ENCODE measurements at places on chromosomes 2 and 18.

DNA sequence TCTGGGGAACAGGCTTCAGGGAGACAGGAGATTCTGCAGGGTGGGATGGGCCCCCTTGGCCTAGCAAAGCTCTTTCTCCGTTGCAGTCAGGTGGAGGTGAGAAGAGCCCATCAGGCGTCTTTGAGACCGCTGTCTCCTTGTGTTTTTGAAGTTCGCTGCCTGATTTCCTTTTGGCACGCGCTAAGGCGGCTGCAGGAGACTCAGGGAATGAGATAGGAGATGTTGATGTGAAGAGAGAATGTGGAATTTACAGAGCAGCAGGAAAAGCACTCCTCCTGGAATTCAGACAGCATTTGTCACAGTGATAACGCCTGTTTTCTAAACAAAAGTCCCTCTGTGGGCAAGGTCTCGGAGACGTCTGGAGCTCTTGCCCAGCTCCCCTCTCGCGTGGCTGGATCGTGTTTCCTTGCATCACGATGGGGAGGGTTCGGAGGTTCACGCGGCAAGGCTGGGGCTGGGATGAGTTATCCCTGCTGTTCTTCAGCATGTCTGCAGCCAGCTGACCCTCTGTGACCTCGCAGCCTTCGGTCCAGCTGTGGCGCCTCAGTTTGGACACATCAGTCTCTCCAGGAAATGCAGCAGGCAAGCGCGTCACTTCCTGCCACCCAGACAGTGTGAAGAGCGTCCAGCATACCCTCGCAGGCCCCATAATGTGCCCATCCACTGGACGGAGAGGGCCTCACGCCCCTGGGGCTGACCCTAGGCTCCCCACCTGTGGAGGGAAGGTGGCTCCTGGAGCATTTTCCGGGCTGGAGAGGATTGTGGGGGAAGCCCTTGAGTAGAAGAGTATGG, 30.2 kb downstream of the GLI2 start:
- DNase-seq = no peak

GRCh38 chr2:176780348-176780747, 432.2 kb upstream of the HNRNPA3 start:
- DNase-seq = no peak

GRCh38 chr2:220703279-220703678, 868.8 kb downstream of the EPHA4 start:
- DNase-seq = no peak

- DNase-seq = no peak
Observed at GRCh38 chr18:79611040-79611681, 68.4 kb upstream of the CTDP1 start.

- no peak for DNase-seq
Observed at GRCh38 chr2:11569636-11570035, 35.8 kb downstream of the GREB1 start.

- DNase-seq = no peak
Observed at GRCh38 chr2:49840428-49840975, 686.2 kb upstream of the FSHR start.

GRCh38 chr2:136052369-136053362, 65.3 kb downstream of the CXCR4 start:
- no peak for DNase-seq

DNA sequence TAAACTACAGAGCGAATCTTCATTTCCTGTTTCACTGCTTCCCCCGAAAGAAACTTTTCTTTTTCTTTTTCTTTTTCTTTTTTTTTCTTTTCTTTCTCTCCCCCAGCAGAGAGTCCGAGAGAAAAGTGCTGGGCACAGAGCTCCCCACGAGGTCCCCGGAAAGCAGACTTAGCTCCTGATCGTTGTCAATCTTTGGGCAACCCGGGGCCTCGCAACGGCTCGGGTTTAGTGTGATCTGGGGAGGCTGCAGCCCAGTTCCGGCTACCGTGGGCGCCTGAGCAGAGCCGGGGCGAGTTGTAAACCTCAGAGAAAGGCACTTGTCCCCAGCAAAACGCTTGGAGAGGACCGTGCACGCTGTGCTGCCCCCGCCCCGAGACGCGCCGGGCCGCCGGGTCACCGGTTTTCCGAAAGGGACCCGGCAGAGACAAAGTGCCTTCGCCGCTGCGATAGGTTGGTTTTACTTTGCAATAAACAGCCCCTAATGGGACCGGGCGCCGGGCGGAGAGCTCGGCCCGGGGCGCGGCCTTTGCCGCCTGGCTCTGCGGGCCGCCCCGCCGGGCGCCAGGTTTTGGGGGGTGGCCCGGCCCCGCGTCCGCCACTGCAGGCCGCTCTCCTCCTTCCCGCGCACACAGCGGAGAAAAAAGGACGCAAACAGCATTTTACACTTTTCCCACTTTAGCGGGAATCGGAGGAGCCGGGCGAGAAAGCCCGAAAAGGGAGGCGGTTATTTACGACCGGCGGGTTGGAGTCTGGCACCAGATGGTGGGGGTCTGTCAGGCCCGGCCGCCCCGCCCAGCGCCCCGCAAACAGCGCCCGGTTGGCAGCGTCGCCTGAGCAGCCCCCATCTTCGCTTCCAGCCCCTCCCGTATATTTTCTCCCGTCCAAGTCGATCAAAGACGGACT, 136.0 kb downstream of the INSIG2 start:
- DNase-seq = no peak

DNA sequence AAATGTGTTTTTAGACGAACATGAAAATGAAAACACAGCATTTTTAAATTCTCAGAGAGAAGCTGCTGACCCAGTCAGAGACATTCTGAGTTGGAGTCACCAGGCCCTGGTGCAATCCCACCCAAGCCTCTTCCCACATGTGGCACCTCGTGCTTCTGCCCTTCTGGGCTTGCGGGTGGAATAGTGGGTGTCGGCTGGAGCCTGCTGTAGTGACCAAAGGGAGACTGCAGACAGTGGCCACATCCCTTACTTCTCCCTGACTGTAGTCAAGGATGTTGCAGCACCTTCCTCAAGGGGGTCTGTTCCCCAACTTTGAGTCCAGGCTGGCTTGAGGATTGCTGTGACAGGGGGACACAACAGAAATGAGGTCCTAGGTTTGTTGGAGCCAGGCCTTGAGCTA, 104.4 kb upstream of the GLI2 start:
- DNase-seq = no peak

DNA sequence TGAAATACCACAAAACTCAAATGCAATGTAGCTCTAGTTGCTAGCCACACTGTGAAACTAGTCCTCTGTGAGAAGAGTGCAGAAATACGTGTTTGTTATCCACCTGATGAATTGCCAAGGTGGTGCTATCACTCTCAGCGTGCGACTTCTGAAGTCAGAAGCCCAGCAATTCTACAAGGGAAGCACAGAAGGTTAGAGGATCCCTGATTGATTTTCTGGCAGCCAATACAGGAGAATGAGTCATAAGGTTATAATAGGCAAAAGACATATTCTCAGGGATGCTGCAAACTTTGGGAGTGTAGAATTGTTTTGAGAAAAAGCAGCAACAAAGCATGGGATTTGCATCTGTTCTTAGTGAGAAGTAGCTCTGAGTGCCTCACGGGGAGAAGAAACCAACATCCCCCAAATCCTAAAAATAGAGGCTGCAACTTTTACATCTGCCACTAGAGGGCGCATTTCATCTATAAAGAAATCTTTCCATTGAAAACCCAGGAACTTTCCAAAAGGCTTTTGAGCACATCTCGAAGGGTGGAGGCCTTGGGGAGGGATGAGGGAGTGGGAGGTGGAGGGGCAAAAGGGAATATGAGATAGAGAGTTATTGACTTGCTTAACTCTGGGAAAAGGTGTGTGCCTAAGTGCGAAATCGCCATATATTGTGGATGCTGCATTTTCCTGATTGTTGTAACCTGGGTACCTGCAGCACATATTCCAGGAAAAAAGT, 78.0 kb downstream of the TMEM182 start:
- no peak for DNase-seq

GRCh38 chr2:219446101-219446504, 11.5 kb downstream of the SPEG start:
- no peak for DNase-seq

DNA sequence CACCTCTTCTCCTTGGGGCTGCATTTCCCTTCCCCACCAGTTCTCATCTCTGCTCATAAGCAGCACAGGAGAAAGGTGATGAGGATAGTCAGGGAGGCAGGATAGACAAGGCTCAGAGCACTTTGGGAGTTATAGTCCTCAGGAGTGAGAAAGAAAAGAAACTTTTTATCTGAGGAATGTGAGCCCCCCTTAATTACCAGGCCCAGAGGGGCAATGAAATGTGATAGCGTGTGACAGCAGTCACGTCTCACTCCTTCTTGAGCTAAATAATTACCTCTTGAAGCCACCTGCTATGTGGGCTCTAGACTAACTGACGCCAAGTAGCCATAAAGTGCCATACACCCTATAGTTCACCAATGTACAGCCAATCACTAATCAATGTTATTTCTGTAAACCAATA, 105.8 kb downstream of the SPP2 start:
- DNase-seq = no peak

DNA sequence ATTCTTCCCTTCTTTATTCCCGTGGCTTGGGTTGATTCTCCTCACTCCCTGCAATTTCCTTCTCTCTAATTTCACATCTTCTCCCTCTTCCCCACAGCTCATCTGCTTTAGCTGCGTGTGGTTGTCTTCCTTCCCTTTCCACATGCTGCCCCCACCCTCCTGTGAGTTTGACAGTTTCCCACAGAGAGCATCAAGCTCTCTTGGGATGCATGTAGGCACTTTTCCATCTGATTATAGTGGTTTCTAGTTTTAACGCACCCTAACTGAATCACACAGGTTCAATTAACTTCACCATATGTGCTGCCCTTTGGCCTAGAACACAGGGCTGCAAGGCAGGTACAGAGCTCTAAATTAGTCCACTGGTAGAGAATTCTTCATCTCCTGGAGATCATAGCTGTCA, 110.5 kb downstream of the TACR1 start:
- no peak for DNase-seq

GRCh38 chr2:232892221-232892620, 22.2 kb downstream of the SNORC start:
- no peak for DNase-seq

DNA sequence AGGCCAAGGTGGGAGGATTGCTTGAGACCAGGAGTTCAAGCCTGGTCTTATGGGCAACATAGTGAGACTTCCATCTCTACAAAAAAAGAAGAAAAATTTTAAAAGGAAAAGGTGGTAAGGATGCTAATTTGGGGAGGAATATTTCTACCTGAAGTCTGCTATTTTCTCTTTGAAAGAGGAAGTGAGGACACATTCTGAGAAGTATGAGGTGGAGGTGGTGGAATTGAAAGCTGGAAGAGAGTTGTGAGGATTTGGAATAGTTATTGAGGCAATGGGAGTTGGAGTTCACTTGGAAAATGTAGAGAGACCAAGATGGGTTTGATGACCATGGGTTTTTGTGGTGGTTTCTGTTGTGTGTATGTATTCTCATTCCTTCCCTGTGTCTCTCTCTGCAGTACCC, 29.3 kb downstream of the EML4 start:
- DNase-seq = no peak

- DNase-seq = no peak
Observed at GRCh38 chr2:241218131-241219029, 29.9 kb downstream of the ANO7 start.

GRCh38 chr2:54613386-54613785, 110.1 kb upstream of the EML6 start:
- no peak for DNase-seq

DNA sequence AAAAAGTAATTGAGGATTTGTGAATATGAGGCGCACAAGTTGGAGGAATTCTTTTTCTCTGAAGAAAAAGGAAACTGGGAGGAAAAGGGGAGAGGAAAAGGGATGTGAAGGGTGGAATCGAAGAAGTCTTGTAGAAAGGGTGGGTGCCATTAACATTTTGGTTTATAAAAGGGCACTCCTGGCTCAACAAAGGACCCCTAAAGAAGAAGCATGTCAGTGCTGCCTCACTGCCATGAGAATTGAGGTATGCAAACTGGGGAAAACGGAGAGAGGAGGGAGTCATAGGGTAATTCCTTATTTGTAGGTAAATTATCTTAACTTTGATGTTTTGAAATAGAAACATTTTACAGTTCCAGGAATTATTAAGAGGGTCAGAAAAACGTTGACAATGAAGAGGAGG, 207.2 kb downstream of the NAPG start:
- DNase-seq = no peak

- DNase-seq = no peak
Observed at GRCh38 chr2:22999951-23000350, 385.0 kb upstream of the KLHL29 start.

DNA sequence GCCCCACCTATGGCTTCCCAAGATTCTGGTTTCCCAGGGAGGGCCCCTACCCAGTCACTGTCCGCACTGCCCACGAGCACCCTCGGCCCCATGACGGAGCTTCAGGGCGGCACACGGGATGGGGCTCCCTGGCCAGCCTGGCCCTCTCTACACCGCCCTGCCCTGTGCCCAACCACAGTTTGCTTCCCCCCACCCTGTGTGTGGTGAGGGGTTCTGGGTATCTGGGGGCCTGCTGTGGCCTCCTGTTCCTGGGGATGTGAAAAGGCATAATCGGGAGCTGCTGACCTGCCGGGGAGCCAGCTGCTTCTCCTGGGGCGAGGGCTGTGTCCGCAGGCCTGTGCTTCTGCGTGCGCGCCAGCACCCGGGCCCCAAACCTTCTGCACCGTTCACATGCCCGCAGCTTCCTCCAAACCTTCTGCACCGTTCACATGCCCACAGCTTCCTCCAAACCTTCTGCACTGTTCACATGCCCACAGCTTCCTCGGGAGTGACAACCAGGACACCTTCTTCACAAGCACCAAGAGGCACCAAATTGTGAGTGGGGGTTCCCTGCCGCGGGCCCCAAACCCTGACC, 12.4 kb downstream of the ANO7 start:
- DNase-seq = no peak

DNA sequence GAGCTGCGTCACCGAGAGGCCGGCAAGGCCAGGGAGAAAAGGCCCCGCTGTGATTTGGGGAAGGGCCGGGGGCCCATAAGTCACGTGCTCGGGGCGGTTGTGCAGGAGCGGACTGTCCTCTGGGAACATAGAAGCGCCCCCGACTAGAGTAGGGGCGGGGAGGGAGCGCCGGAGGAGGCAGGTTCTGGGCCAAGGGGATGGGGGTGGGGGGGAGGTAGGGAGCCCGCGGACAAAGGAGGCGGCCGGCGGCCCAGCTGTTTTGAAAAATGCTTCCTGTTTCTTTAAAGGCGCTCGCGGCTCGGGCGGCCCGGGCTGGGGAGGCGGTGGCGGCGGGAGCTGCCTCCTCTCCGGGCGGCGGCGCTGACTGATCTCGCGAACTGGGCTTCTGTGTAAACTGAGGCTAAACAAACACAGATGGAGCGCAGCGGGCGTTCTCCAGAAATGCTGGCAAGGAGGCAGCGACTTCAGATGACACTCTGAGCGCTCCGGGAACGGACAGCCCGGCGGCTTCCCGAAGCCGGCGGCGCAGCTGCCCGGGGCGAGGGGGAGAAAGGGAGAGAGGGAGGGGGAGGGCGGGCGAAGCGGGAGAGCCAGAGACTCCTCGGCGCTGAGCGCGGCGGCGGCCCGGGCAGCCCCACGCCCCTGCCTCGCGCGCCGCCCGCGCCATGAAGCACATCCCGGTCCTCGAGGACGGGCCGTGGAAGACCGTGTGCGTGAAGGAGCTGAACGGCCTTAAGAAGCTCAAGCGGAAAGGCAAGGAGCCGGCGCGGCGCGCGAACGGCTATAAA, at the start of gene ATOH8:
TSS of gene ATOH8 (plus strand) at position 467 of the 788 bp plus-strand sequence. CDS start at position 666, 199 bp downstream.
- DNase-seq = no peak

DNA sequence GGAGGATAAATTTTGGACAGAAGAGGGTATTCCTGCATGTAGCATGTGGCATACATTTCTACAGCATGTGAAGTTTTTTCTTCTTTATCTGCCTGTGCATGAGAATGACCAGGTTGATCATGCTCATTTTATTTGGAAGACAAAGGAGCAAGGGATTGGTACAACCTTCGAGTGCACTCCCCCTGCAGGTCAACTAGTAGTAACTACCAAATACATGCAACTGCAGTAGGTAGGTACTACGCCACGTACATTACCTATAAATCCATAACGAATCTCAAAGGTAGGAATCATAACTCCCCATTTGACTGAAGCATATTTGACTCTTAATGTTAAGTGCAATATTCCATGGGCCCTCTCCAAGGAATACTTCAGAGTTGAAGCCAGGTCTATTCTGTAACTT, 763.9 kb downstream of the TSN start:
- no peak for DNase-seq
